ENCODE measurements at places on chromosomes 16 and 17.

GRCh38 chr17:28404812-28405570, 1.0 kb downstream of the SLC46A1 start:
- no peak for DNase-seq

GRCh38 chr16:55264949-55265348, 59.1 kb upstream of the IRX6 start:
- DNase-seq, result no peak

- DNase-seq, result no peak
These were observed 804 bp downstream of the ATP6V0C start for GRCh38 chr16:2514333-2515179.

DNA sequence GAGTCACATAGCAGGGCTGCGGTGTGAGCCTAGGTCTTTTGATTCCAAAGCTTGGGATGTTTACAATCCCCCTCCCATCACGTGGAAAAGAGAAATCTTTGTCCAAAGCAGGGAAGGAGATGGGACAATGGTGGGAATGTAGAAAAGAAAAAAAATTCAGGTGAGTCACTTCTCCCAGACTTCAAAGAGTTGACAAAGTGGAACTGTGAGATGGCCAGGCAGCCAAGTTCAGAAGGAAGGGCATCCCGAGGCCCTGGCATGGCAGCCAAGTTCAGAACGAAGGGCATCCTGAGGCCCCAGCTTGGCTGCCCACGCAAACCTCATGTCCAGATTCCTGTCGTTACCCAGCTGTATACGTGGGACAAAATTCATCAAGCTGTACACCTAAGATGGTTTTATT, 47.5 kb downstream of the FOXL1 start:
- DNase-seq, result no peak

DNA sequence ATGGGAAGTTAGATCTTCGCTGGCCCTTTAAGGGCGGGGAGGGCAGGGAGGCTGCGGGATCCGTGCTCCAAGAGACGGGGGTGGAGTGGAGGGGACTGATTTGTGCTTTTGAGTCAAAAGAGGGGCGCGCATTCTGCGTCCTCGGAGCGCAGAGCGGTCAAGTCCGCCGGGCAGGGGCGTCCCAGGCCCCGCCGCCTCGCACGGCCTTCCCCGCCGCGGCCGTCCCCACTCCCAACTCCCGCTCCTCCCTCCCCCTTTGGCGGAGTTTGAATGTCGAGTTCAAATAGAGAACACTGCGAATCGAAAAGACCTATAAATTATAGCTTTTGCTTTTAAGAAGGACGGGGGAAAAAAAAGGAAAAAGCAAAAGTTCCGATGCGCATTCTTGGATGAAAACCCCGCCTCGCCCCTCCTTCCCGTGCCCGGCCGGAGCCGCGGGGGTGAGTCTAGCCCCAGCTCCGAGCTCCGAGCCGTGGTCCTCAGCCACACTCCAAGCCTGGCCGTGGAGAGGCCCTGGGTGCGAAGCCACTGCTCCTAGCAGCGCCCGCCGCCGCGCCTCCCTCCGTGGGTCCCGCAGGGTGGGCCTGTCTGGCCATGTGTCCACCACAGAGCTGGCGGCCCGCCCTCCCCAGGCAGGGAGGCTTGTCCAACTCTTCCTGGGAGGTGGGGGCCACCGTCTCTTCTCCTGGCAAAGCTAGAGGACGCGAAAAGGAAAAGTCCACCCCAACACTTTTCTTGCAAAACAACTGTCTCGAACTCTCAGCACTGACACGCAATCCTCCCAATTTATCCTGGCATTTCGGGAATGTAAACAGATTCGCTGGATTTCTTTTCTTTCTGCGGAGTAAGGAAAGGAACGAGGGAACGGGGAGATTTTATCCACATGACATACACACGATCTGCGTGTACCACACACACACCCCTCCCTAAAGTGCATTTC, 3.6 kb downstream of the CBX8 start:
- no peak for DNase-seq

DNA sequence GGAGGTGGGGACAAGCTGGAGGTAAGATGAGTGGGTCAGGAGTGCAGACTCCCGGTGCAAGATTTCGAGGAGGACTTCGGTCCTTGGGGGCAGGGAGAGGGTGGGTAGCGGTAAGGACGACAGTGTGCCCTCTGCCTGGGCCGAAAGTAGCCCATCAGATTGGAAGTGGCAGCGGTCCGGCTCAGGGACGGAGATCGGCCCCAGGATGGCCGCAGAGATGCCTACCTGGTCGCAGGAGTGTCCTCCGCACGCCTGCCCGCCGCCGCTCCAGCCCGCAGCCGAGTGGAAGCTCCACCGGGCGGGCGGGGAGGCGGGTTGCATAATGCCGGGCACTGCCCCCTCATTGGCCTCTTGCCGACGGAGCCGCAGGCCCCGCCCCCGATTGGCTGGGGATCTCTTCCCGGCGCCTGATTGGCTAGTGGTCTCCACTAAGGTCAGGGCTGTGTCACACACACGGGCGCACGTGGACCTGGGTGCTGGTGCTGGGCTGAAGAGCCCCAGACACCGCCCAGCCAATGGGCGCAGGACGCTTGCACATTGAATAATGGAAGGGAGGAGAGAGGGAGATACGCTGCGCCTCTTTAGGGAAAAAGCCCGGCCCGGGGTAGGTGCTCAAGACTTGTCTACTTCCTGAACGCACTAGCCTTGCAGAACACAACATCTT, at the start of gene PER1:
PER1 (minus strand) TSS at position 293 of the 664 bp plus-strand sequence. CDS start 1,698 bp downstream, outside the sequence.
- DNase-seq, result peak; percentile 86

DNA sequence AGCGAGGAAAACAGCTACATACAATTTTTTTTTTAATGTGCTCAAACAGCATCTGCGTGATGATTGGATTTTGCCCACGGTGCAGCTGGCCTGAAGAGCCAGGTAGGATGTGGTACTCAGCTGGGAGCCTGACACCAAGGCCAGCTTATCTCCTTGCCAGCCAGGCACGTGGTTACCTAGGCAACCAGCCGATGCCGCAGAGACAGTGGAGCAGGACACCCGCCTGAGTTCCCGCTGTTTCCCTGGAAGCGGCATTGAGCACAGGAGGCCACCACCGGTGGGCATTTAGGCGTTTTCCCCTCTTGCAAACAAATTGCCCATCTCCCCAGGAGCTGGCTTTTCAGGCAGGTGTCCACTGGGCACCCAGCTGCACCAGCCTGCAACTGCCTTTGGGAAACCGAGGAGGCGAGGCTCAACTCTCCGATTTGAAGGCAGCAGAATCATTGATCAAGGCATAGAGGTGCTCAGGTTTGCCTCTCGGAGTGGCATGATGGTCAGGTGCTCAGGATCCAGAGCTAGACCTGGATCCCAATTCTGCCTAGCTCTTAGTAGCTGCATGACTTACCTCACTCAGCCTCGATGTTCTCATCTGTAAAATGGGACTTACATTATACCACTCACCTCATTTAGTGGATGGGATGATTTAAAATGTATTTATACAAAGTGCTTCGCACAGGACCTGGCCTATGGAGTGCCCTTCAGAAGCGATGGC, 137.5 kb upstream of the PLCG2 start:
- no peak for DNase-seq

DNA sequence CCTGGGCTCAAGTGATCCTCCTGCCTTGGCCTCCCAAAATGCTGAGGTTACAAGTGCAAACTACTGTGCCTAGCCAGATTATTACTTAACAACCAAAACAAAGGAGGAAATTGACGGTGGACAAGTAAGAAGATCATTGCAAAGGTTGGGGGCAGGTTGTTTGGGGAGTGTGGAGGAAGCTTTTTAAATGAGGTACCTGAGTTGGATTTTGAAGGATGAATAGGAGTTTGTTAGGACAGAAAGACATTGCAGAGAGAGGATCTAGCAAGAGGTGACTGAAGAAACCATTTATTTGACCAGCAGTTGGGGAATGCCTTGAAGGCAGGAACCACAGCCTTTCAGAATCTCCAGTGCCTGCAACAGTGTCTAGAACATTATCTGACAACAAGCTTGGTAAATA, 51.3 kb downstream of the ABCC1 start:
- no peak for DNase-seq

DNA sequence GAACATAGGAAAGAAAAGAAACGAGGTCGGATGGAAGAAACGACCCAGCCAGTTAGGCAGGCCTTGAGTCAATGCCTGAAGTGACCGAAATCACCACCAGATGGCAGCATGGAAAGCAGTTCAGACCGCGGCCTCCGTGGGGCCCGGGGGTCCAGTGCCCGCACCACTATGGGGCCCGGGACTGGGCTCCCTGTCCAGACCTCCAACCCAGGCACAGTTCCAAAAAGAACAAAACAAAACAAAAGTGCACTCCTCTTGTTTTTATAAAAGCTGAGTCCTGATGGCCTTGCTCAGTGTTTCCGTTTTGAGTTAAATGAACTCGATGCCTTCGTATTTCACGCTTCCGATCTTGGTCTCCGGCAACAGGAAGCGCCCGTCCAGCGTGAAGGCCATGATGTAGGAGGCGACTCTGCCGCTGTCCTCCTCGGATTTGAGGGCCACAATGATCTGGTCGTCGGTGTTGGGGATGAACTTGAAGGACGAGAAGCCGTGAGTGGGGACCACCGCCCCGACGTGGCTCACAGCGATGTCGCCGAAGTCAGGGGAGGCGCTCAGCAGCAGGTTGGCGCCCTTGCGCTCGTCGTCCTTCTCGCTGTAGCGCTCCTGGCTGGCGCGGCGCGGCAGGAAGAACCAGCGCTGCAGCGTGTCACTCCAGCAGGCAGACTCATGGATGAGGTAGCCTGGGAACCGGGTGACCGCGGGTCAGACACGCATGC, 13.7 kb upstream of the LGALS3BP start:
- DNase-seq, result peak; percentile 60

DNA sequence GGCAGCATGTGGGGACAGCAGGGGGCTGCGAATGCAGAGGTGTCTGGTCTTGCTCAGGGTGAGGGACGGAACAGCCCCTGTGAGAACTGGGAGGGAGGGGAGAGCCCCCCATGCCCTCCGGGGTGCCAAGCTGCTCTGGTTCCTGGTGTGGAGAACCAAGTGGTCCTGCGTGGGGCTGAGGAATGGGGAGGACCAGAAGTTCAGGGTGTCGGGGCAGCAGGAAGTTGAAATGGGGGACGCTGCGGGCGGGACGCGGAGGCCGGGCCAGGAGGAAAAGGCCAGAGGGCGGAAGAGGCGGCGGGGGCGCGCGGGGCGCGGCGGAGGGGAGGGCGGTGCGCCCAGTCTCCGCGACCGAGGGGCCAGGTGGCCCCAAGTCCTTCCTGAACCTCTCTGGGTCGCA, 3.6 kb downstream of the ALDH3A1 start:
- no peak for DNase-seq

GRCh38 chr17:73267648-73268537, 6.2 kb upstream of the CPSF4L start:
- no peak for DNase-seq

GRCh38 chr17:27408891-27409290, 47.4 kb upstream of the KSR1 start:
- DNase-seq, result no peak

DNA sequence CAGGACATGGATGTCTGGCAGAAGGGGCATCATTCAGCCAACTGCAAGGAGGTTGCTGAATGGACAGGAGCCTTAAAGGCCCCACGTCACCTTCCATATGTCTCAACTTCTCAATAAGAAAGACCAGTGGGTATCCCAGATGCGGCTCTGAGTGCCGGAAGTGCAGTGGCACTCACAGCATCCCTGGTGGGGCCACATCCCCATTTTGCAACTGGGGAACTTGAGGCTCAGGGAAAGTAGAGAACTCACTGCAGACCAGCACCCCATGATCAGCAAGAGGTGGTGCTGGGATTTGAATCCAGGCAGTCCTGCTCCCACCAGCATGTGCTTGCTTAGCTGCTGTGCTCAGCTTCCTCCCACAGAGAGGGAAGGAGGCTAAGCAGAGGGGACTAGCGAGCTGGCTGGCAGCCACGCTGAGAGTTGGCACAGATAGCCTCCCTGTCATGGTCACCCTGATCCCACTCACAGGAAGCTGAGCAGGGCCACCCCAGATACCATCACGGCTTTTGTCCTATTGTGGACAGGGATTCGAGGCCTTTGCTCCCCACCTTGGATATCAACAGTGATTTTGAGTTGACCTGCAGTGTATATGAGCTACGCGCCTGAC, 294.2 kb upstream of the FOXF1 start:
- no peak for DNase-seq

DNA sequence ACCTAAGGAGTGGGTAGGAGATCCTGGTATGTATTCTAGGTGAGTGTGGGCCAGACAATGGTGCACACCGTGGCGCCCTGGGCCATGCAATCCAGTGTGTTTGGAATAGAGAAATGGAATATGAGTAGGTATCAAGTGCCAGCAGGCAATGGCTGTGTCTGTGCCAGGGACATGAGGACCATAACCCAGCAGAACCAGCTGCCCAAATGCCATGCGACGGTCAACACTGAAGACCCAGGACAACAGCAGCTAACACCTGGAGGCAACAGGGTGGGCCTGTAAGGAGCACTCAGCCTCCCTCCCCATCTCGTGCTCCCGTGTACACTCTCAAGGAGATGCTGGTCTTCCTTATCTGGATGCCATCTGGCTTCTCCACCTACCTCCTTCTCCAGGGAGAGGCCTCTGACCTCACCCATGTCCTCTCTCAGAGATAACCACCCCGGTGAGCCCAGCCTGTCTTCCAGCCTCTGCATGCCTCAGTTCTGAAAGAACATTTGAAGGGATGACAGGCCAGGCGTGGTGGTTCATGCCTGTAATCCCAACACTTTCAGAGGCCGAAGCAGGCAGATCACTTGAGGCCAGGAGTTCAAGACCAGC, 750 bp upstream of the GSDMB start:
- DNase-seq, result no peak

- DNase-seq, result no peak
These were observed 7.0 kb downstream of the KNOP1 start for GRCh38 chr16:19710991-19711545.

- DNase-seq, result peak; percentile 4
These were observed 3.2 kb downstream of the MAP1LC3B start for GRCh38 chr16:87395181-87395842.

- peak; percentile 77 for DNase-seq
These were observed at the start of gene SEPTIN1 for GRCh38 chr16:30382111-30382881. SEPTIN1 (minus strand) TSS chr16:30382561; CDS start chr16:30382542, 19 bp downstream.

- no peak for DNase-seq
These were observed 30.6 kb downstream of the C16orf74 start for GRCh38 chr16:85720302-85720637.

DNA sequence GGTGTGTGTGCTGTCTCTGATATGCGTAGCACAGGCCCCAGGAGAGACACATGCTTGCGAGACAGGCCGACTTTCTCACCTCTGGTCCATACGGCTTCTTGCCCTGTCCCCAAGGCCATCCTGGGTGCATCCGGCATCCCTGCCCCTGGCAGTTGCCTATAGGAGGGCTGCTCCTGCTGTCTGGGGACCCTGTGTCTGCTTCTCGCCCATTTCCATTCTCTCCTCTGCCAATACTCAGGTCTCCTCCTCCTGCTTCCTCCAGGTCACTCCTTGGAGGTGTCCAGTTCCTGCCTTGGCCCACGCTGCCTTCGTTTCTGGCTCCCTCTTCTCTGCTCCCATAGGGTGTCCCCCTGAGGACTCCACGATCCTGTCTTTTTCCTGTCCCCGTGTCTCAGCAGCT, 89.0 kb downstream of the DNAH17 start:
- DNase-seq, result no peak

DNA sequence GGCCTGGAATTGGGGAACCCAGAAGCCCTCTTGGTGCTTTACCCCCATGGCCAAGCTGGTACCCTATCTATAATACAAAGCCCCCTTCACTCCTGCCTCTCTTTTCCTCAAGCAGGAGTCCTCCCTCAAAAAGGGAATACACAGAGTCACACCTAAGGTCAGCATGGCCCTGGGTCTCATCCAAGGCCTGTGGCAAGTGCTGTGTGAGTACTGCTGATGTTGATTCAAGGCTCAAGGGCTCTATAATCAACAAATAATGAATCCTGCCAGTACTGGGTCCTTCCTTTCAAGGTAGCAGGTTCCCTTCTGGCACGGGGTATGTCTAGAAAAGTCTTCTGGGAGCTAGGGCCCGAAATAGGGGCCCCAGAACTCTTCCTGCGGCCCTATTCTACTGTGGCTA, 187.3 kb downstream of the CYB561 start:
- no peak for DNase-seq
